ENCODE measurements at places on chromosomes 1 and 21.

DNA sequence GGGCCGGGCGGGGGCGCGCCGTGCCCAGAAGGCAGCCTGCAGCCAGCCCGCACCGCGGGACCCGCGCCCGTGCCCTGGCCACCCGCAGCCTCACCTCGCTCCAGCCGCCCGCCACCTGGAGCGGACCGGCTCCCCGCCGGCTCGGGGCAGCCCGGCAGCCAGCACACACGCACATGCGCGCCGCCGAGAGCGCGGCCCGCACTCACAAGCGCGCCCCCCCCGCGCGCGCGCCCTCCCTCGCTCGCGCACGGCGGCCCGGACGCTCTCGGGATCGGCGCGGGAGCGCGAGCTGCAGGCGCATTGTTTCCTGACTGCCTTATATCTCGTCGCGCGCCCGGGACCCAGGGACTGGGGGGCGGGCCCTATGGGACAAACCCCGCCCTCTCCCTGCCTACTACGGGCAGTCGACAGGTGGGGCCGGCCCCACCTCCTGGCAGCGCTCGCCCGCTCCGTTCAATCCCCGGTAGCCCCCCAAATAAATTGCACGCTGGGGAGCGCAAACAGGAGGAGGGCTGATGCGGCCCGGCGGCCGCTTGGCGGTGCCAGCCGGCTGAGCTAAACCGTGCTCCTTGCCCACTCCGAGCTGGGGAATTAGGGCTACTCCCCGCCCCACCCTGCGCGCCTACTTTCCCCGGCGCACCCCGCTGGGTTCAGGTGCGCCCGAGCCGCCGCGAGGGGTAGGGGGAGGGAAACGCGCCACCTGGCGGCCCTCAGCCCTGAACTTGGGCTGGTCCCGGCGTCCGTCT lies at the start of gene MYCL:
MYCL (minus strand) TSS at position 204 of the 746 bp plus-strand sequence. CDS start 483 bp downstream, outside the sequence.
- DNase-seq: no peak

GRCh38 chr1:48035371-48036141 lies 38.4 kb upstream of the TRABD2B start:
- no peak for DNase-seq

- no peak for DNase-seq
Observed at GRCh38 chr1:227451954-227452353, 111.4 kb upstream of the ZNF678 start.

DNA sequence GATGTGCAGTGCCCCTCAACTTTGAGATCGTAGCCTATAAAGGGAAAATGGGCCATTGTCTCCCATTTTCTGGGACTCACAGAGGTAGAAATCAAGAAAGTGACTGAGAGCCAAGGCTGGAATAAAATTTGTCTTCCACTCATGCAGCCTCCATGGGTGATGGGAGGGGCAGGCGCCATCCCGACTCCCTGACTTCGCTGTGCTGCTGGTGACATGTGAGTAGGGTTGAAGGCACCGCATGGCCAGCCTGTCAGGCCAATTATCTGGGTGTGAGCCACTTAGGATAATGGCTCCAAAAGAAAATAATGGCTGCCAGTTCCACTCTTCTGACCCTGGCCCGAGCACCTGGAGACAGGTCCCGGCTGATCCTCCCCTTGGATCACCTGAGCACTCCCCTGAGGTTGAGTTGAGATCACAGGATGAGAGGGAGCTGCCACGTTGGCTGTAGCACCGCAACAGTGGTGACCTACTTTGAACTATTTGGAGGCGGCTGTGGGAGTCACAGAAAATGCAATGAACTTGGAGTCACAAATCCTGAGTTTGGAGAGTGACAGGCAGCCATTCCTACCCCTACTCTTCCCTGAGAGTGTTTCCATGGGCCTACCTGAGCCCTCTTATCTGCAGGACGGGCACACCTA lies 26.3 kb downstream of the CAPN9 start:
- DNase-seq: no peak

DNA sequence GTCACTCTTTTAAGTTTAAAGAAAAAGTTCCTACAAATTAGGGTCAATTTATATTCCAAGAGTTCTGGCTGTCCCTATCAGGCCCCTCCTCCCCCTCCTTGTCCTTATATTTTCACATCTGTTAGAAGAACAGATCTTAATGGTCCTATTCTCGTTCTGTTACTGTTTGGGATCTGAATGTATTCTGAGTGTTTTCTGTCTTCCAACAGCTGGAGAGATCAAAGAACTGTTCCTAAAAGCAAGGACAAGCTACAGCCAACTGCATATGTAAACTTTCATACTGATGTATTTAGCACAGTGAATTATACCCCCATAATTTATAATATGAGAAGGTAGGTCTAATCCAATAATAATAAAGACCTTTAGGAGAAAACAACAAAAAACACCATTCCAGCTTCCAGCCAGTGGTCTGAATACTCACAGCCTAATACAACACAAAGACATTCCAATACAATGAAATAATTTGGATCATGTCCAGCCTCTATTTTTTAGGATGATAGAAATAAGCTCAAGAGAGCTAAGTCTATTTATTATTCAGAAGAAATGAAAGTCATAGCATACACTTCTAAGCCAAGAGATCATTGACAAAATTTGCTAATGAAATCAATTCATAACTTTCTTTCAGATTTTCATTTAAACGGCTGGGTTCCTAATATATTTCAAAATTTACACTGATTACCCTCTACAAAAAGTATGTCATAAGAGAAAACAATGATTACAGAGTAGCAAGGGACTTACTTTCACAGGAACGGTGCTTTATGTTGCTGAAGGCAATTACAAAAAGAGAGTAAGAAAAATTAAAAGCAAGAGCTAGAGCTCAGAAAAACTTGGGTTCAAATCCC lies 25.3 kb downstream of the WLS start:
- DNase-seq: no peak

GRCh38 chr21:35737899-35738346 lies 322.4 kb downstream of the SETD4 start:
- DNase-seq: peak; percentile 24

- DNase-seq: no peak
Observed at GRCh38 chr1:159778266-159778665, 2.5 kb upstream of the DUSP23 start.

- DNase-seq: no peak
Observed at GRCh38 chr1:204316164-204316563, 43.6 kb downstream of the PLEKHA6 start.

DNA sequence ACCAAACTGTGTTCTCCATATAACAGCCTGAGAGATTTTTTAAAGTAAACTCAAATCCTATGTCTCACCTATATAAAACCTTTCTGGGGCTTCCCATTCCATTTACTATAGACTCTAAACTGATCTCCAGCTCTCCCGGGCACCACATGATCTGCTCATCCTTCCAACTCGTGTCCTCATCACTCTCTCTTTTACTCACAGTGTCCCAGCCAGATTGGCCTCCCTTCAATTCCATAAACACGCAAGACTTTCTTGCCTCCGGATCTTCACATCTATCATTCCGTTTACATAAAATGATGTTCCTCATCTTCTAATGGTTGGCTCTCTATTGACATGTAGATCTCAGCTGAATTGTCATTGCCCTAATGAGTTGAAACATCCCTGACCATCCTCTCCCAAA lies 59.4 kb downstream of the ZNF697 start:
- DNase-seq: no peak

- no peak for DNase-seq
Observed at GRCh38 chr1:227218870-227219573, 99.3 kb downstream of the CDC42BPA start.

GRCh38 chr1:112399456-112399855 lies 3.4 kb downstream of the CTTNBP2NL start:
- DNase-seq: no peak

- DNase-seq: no peak
Observed at GRCh38 chr1:220880726-220881506, 1.7 kb downstream of the HLX start.

DNA sequence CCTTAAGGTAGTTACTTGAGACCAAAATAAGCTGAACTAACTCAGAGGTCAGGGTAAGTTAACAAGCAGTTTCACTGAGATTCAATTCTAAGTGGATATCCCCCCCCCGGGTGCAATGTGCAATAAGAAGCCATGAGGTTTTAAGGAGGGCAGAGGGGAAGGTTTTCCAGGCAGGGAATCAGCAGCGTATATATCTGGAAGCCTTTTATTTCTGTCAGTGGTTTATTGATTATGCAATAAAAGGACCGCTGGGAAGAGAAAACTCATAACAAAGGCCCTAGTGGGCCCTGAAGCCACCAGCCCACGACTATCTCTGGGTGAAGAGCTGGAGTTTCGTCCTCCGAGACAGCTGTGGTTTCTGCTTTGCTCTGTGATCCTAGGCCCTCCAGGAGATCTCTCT lies 53.1 kb upstream of the CTPS1 start:
- DNase-seq: no peak

DNA sequence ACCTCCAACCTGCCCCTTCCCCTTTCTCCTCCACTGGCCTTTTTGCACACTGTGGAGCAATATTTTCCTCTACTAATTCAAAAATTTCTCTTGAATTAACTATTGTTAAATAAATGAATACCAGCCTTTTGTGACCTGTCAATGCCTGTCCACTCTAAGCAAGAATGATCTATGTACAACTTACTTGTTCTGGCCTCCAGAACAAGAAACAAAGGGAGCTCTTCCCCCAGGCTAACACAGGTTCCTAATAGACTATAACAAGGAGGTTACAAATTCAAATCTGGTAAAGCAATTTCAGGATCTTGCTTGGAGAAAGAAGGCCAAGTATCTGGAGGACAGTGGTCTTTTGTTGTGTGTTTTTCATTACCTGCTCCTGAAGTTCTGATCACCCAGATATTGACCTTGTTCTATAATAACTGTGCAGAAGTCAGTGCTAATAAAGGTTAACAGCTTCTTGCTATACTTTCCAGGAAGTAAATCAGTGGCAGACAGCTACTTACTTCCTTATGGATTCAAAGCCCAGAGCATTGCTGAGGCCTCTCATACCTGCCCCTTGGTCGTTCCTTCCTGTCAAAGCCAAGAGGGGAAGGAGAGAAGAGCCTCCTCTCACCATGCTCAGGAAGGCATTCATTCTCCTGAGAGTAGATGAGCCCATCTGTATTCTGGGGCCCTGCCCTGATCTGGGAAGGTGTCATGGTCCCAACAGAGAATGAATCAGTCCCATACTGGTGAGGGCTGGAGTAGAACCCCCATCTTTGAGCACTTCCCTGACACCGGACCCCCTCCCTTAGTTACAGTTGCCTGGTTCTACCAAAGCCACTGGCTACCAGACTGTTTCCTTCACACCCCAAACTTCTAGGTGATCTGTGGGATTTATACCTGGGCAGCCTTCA lies 56.8 kb downstream of the DESI2 start:
- no peak for DNase-seq

DNA sequence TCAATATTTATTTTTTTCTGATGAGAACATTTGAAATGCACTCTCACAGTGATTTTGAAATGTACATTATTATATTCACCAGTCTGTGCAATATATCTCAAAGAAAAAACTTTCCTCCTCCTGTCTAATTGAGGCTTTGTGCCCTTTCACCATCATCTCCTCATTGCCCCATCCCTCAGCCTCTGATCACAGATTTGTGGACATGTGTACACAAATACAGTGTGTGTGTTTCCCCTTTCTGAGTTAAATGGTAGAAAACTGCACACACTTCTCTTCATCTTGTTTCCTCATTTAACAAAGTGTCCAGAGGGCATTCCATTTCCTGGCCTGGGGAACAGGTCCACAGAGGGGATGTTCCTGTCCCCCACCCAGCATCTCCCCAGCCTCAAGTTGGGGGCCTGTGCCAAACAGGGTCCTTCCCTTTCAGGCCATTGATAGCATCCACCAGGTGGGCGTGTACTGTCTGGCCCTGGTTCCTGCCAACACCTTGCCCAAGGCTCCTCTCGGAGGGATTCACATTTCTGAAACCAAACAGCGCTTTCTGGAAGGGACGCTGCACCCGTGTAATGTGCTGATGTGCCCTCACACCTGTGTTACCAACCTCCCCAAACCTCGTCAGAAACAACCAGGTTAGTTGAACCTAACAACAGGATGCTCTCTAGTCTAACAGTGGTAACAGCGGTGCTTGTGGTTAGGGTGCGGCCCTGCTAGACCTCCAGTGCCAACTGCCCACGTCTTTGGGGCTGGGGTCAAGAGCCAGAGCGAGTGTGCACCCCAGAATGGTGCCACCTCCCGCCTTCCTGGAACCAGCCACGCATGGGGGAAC lies 54.6 kb downstream of the S100B start:
- DNase-seq: no peak

GRCh38 chr1:185069202-185069772 lies 23.9 kb downstream of the RNF2 start:
- no peak for DNase-seq

DNA sequence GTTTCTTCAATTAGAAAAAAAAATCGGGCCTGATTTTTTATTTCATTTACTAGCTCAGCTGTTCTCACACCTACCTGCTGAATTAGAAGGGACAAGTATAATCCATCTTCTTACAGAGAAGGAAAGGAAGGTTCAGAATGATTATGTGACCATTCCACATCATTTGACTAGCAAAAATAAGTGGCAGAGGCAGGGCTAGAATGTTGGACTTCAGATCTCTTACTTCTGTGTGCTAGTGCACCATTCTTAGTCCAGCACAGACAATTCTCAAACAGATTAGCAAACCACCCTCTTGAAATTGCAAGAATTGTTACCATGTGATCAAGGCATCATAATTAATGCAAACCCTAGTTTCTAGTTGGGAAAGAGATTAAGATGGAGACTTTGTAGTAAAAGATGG lies 32.7 kb downstream of the CTH start:
- DNase-seq: no peak

GRCh38 chr1:12711536-12711935 lies 4.4 kb upstream of the AADACL3 start:
- DNase-seq: no peak

DNA sequence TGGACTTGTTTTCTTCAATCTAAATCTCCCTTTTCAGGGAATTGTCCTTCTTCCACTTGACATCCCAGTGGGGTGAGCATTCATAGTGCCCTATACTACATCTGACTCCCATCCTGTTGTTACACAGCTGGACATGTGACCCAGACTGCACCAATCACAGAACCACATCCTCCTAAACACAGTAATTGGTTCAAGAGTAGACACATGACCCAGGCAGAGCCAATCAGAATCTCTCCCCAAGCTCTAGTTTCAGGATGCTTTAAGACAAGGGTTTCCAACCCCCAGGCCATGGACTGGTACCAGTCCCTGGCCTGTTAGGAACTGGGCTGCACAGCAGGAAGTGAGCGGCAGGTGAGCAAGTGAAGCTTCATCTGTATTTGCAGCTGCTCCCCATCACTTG lies 5.6 kb upstream of the DDOST start:
- DNase-seq: no peak

DNA sequence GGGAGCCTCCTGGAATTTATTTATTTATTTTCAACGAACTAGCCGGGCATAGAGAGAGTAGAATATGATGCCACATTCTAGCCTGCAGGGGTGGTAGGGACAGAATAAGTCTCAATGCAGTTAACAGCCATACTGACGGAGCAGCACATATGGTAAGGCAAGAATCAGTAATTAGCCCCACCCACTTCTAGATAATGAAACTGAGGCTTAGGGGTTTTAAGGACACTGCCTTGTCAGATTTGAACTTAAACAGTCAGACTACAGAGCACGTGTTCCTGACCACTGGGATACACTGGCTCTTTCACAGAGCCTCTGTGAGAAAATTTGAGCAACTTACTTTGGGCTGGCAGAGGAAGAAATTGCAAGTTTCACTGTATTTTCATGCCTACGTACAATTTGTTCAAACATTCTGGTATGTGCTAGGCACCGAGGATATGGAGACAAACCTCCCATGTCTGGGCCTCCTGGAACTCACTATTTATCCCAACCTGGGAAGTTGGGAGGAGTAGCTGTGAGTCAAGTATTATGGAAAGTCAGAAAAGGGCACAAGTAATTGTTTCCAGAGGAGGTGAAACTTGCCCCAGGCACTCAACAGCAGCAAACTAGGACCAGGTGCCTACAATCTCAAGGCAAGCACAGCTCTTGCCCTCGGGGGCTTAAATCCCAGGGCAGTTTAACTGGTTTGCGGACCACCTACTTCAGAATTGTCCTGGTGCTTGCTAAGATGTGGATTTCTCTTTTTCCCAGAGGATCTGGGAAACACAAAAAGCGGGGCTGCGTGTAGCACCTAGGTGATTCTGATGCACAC lies 1.6 kb upstream of the CLIC4 start:
- peak; percentile 65 for DNase-seq
